ENCODE measurements at places on chromosomes 1 and 21.

GRCh38 chr1:44575396-44575795, 98.9 kb downstream of the TMEM53 start:
- no peaks in the 10 kb centered on the region for H3K4me1 ChIP-seq
- H3K27ac ChIP-seq, result no peak overlapping the region
- no peaks in the 10 kb centered on the region for H3K27me3 ChIP-seq
- no peak for DNase-seq

DNA sequence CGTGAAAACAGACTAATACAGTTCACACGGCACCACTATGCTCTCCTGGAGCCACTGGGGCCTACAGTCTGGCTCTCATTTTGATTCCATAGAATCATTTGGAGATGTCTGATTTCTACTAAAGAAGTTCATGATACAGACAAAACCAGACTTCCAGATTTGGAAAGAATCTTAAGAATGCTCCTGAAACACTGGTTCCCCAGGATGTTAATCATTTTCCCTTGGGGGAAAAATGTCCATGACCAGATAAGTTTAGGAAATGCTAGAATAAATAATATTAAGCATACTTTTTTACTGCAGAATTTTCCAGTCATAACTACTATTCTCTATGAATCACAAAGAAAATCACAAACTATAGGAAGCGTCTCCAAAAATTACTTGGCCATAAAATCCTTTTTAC, 63.0 kb upstream of the RGS7 start:
- peaks cover 6% of the 10 kb centered on the region for H3K4me1 ChIP-seq
- H3K27me3 ChIP-seq, result no peaks in the 10 kb centered on the region
- DNase-seq, result no peak

- no peaks in the 10 kb centered on the region for H3K27me3 ChIP-seq
- no peak for DNase-seq
- H3K4me1 ChIP-seq, result peaks cover 20% of the 10 kb centered on the region
- H3K36me3 ChIP-seq, result no peaks in the 10 kb centered on the region
Measured at GRCh38 chr1:115813727-115814126, 27.2 kb downstream of the NHLH2 start.

DNA sequence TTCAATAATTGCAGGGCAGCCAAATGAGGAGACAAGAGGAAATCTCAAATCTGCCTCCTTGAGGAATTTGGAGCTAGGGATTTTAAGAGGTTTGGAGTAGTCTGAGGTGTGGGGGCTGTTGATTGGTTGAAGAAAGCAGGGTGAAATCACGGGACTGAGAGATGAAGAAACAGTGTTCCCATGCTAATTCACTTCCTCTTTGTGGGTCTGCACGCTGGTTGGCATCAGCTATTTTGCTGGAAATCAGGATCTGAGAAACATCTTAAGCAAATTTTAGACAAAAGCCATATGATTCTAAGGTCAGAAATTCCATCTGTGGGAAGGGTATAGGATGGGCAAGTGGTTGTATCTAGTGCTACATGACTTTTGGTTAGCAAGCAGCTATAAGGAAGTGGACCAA, 107.1 kb upstream of the PAXBP1 start:
- H3K4me1 ChIP-seq, result no peaks in the 10 kb centered on the region
- no peak overlapping the region for H3K27ac ChIP-seq
- DNase-seq, result no peak
- H3K4me3 ChIP-seq, result no peak overlapping the region
- H3K36me3 ChIP-seq, result no peaks in the 10 kb centered on the region
- no peaks in the 10 kb centered on the region for H3K27me3 ChIP-seq

DNA sequence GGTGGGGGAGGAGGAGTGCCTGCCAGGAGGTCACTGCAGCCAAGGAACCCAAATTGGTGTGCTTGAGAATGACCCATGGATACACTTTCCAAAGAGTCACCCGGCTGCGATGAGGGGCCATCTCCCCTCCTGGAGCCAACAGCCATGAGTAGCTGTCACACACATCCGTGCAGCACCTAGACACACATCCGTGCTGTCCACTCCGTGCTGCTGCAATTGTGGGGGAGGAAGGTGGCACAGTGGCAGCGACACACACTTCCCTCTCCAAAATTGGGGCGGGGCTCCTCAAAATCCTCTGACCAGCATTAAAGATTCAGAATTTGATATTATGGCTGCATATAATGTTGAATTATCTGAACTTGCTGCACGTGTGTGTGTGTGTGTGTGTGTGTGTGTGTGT, 15.8 kb downstream of the TP73 start:
- DNase-seq, result no peak
- H3K4me3 ChIP-seq, result no peak overlapping the region
- H3K36me3 ChIP-seq, result no peaks in the 10 kb centered on the region

DNA sequence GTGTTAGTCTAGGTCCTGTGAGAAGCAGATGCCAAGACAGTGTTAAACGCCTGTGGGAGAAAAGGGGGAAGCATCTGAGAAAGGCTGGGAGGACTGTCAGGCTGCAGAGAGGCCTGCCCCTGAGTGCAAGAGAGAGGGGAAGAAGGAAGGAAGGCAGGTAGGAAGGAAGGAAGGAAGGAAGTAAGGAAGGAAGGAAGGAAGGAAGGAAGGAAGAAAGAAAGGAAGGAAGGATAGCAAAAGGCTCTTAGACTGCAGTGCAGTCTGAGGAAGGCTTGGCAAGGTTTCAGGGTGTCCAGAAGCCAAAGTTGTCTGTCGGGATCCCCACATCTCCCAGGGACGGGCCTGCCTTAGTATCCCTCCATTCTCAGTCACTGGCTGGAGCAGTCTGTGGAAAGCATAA, 82.6 kb downstream of the SPATA46 start:
- no peak overlapping the region for H3K27ac ChIP-seq
- H3K27me3 ChIP-seq, result no peaks in the 10 kb centered on the region
- no peaks in the 10 kb centered on the region for H3K4me1 ChIP-seq
- DNase-seq, result no peak

GRCh38 chr1:99217599-99217998, 46.7 kb upstream of the PLPPR4 start:
- no peak overlapping the region for H3K4me3 ChIP-seq
- H3K36me3 ChIP-seq, result no peaks in the 10 kb centered on the region
- no peaks in the 10 kb centered on the region for H3K27me3 ChIP-seq
- peak; percentile 28 for DNase-seq

- H3K27ac ChIP-seq, result no peak overlapping the region
- no peaks in the 10 kb centered on the region for H3K4me1 ChIP-seq
- H3K27me3 ChIP-seq, result no peaks in the 10 kb centered on the region
- H3K4me3 ChIP-seq, result no peak overlapping the region
- DNase-seq, result no peak
- H3K36me3 ChIP-seq, result no peaks in the 10 kb centered on the region
Measured at GRCh38 chr1:218874313-218874712, 299.4 kb upstream of the LYPLAL1 start.

- no peak for DNase-seq
- no peaks in the 10 kb centered on the region for H3K36me3 ChIP-seq
- H3K27me3 ChIP-seq, result no peaks in the 10 kb centered on the region
- no peak overlapping the region for H3K27ac ChIP-seq
- H3K4me1 ChIP-seq, result no peaks in the 10 kb centered on the region
- H3K4me3 ChIP-seq, result no peak overlapping the region
Measured at GRCh38 chr1:53547231-53547790, 88.1 kb downstream of the DMRTB1 start.

DNA sequence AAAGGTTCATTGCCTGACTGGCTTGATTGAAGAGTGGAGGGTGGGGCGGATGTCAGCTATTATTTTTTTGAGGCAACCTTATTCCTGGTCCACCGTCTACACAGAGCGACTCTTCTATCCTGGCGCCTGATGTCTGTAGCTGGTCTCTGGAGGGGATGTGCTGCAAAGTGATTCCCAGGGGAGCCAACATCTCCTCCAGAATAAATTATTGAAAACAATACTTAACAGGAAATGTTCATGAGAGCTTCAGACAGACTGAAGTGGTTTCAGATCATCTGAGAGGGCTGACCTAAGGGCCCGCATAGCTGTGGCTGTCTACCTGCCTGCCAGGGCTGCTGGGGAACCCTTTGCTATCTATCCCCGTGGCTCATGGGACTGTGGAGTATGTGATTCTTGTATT, 66.7 kb downstream of the TEX35 start:
- H3K4me1 ChIP-seq, result no peaks in the 10 kb centered on the region
- H3K36me3 ChIP-seq, result no peaks in the 10 kb centered on the region
- no peak overlapping the region for H3K4me3 ChIP-seq
- no peak for DNase-seq

DNA sequence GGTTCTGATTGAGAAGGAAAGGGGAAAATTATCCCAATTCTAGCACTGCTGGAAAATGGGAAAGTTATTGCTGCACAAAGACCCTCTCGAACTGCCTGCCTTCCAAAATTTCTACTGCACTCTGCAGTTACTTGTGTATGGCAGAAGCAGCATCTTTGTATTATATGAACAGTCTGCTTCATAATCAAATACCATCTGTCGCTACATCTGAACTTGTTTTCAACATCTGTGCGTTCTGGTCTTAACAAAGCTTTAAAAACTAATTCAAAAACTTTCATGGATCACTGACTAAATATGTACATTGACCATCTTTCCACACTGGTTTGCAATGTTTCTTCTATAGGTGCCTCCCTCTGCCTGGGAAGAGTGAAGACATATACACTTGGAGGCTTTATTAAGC, 79.2 kb downstream of the PROX1 start:
- H3K4me1 ChIP-seq, result no peaks in the 10 kb centered on the region

- H3K4me1 ChIP-seq, result peaks cover 31% of the 10 kb centered on the region
- no peak overlapping the region for H3K4me3 ChIP-seq
- peak overlapping the region; percentile 81 for H3K27ac ChIP-seq
- DNase-seq, result no peak
- H3K36me3 ChIP-seq, result peaks cover 2% of the 10 kb centered on the region
- no peaks in the 10 kb centered on the region for H3K27me3 ChIP-seq
Measured at GRCh38 chr1:245652660-245653427, 498.1 kb downstream of the KIF26B start.

DNA sequence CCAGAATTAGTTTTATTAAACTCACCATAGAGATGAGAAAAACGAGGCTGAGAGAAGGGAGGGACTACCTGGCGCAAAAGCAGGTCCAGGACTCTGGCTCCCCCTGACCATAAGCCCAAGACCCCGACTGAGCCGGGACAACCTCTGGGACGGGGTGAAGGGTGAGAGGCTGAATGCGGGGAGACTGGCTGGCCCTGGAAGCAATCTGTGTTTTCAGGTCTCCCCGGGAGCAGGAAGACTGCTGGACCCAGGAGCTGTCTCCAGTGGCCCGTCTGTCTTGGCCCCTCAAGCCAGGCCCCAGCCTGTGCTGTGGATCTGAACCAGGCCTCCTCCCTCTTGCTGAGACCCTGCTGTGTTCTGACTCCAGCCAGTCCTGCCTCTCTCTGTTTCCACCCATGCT, 240.8 kb downstream of the TRABD2B start:
- no peak for DNase-seq
- H3K4me3 ChIP-seq, result no peak overlapping the region
- no peaks in the 10 kb centered on the region for H3K27me3 ChIP-seq
- H3K36me3 ChIP-seq, result no peaks in the 10 kb centered on the region

GRCh38 chr1:64366821-64367220, 103.1 kb upstream of the CACHD1 start:
- no peaks in the 10 kb centered on the region for H3K27me3 ChIP-seq
- H3K36me3 ChIP-seq, result no peaks in the 10 kb centered on the region
- no peak for DNase-seq
- no peaks in the 10 kb centered on the region for H3K4me1 ChIP-seq
- H3K27ac ChIP-seq, result no peak overlapping the region
- no peak overlapping the region for H3K4me3 ChIP-seq

GRCh38 chr1:227372726-227373130, 54.4 kb upstream of the CDC42BPA start:
- H3K4me1 ChIP-seq, result no peaks in the 10 kb centered on the region

GRCh38 chr1:189301235-189301634, 1176.4 kb downstream of the BRINP3 start:
- no peaks in the 10 kb centered on the region for H3K4me1 ChIP-seq
- H3K36me3 ChIP-seq, result no peaks in the 10 kb centered on the region
- no peaks in the 10 kb centered on the region for H3K27me3 ChIP-seq
- H3K4me3 ChIP-seq, result no peak overlapping the region
- DNase-seq, result no peak

- no peaks in the 10 kb centered on the region for H3K4me1 ChIP-seq
- no peak overlapping the region for H3K4me3 ChIP-seq
- no peak for DNase-seq
- no peaks in the 10 kb centered on the region for H3K27me3 ChIP-seq
- no peak overlapping the region for H3K27ac ChIP-seq
Measured at GRCh38 chr1:184851822-184852746, 97.4 kb upstream of the EDEM3 start.

- H3K27me3 ChIP-seq, result no peaks in the 10 kb centered on the region
- no peak for DNase-seq
- no peak overlapping the region for H3K27ac ChIP-seq
- H3K36me3 ChIP-seq, result no peaks in the 10 kb centered on the region
Measured at GRCh38 chr1:89725011-89725370, 92.1 kb downstream of the LRRC8C start.

DNA sequence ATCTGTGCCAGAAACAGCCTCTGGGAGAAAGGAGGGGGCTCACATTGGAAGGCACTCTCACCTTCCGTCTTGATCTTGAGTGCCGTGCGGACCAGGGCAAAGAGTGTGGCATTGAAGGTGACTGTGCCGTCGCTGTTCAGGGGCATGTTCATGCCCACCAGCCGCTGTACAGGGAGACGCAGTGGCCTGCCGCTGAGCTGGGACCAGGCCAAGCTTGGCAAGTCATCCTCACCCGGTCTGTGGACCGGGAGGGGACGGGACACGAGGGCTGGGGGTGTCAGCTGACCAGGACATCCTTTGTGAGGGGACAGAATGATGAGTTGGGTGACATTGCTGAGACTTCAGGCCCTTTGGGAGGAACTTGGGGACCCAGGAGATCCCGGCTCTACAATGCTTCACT, 25.0 kb upstream of the KIF21B start:
- H3K27me3 ChIP-seq, result no peaks in the 10 kb centered on the region
- H3K27ac ChIP-seq, result no peak overlapping the region
- H3K4me3 ChIP-seq, result no peak overlapping the region
- DNase-seq, result no peak

GRCh38 chr1:245067257-245067656, 87.5 kb upstream of the KIF26B start:
- H3K4me1 ChIP-seq, result no peaks in the 10 kb centered on the region
- no peaks in the 10 kb centered on the region for H3K36me3 ChIP-seq
- no peak overlapping the region for H3K27ac ChIP-seq
- DNase-seq, result no peak
- H3K27me3 ChIP-seq, result no peaks in the 10 kb centered on the region

GRCh38 chr1:166605137-166605536, 234.1 kb upstream of the POGK start:
- H3K4me1 ChIP-seq, result no peaks in the 10 kb centered on the region
- no peak overlapping the region for H3K4me3 ChIP-seq
- no peak overlapping the region for H3K27ac ChIP-seq
- no peak for DNase-seq
- no peaks in the 10 kb centered on the region for H3K27me3 ChIP-seq
- no peaks in the 10 kb centered on the region for H3K36me3 ChIP-seq

GRCh38 chr1:61307422-61308142, 225.2 kb downstream of the NFIA start:
- no peaks in the 10 kb centered on the region for H3K4me1 ChIP-seq
- no peak overlapping the region for H3K4me3 ChIP-seq
- DNase-seq, result no peak
- H3K27me3 ChIP-seq, result no peaks in the 10 kb centered on the region
- H3K36me3 ChIP-seq, result no peaks in the 10 kb centered on the region
- no peak overlapping the region for H3K27ac ChIP-seq
